Motor neuron (in vitro differentiated cells): ENCODE measurements at places on chromosomes 2 and 18. TPM values are rescaled to one million over a fixed set of nuclear protein-coding genes. Genes with fewer than 3 reads are reported as not detected.

GRCh38 chr2:18132697-18133096 lies 254.2 kb downstream of the KCNS3 start:
- no peak for ATAC-seq

Gene FBXO36
- 4.6 and 4.7 TPM in 2 replicates for total RNA-seq

- ATAC-seq: peak; percentile 20
These were observed 85.8 kb downstream of the UXS1 start for GRCh38 chr2:106108351-106108750.

Gene VWA3B
- 0.17 and 0.46 TPM in 2 replicates for total RNA-seq

Gene M1AP
- total RNA-seq: 0.22 and 0.75 TPM in 2 replicates

DNA sequence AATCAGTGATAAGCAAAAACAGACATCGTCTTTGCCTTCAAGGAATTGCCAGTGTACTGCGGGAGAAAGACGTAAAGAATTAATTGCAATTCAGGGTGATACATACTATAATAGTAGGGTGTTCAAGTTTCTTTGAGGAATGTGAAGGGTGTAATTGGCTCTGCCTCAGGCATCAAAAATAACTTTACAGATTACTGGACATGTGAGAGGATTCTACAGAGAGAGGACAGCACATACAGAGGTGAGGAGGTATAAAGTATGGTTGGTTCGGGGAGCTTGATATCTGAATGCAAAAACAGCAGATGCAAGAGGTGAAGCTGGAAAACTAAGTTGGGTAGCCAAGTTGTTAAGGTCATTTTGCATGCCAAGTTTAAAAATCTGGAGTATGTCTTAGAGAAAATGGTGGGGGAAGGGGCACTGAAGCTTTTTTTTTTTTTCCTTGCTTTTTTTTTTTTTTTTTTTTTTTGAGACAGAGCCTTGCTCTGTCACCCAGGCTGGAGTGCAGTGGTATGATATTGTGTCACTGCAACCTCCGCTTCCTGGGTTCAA lies 227.5 kb upstream of the FOSL2 start:
- ATAC-seq: no peak

Gene CCDC121
- total RNA-seq: 3.8 and 5.4 TPM in 2 replicates

GRCh38 chr18:28177828-28178635 lies 1.1 kb upstream of the CDH2 start:
- ATAC-seq: peak; percentile 80

DNA sequence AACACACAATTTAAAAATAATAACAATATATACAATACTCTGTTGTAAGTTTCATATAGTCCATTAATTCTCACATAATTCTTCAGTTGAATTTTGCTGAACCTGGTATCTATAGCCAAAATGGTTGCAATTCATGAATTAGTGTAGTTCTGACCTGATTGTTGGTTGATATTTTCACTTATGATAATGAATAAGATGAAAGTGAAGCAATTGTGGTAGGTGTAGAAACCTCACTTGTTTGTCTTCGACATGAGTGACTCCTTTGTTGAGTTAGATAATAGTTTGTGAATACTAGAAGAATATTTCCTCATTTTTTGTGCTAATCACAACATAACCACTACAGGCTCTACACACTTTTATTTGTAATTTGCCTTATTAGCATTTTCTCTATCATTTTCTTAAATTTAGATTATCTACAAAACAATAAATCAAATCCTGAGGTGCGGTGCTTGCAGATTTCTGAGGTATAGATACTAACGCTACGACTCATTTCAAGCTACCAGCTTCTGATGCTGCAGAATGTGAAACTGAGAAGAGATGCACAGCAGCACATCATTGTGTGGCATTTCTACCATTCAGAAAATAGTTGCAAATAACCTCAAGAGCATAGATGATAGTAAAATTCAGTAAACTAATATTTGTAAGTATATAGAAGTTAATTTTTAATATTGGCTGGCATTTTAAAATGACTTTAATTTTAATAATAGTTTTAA lies 117.9 kb downstream of the KCNH7 start:
- ATAC-seq: no peak

DNA sequence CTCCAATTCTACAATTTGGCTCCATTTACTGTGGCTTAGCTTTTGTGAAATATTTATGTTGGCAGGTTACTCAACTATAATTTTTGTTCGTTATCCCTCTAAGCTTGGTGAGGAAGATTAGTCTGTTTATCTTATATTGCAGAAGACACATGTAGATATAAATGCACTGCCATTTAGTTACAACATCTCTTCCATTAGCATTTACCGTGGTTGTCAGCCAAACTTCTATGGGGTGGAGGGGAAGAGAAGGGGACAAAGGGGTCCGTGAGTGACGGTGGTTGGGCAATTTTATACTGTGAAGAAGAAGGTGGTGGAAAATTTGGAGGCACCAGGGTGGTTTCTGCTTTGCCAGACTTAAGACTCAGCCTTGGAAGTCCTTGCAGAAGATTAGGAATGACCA lies 117.6 kb upstream of the CXCR4 start:
- ATAC-seq: no peak

Gene CD207
- total RNA-seq: 1.2 and 1.4 TPM in 2 replicates

Gene ZNF385B
- 0.46 TPM in 1 of 2 replicates, not detected in the other for total RNA-seq

- ATAC-seq: no peak
These were observed 1.4 kb upstream of the KIF3C start for GRCh38 chr2:25983735-25984134.

Gene UGT1A10
- total RNA-seq: not detected in 2 replicates

GRCh38 chr2:194319222-194319992 lies 1337.6 kb upstream of the SLC39A10 start:
- ATAC-seq: no peak

Gene PRKAG3
- 0.07 TPM in 1 of 2 replicates, not detected in the other for total RNA-seq

Gene TCF23
- 0.16 and 0.20 TPM in 2 replicates for total RNA-seq

Gene RFX8
- total RNA-seq: 0.14 TPM in 1 of 2 replicates, not detected in the other

GRCh38 chr2:134276381-134277172 lies 22.7 kb downstream of the MGAT5 start:
- ATAC-seq: peak; percentile 38

DNA sequence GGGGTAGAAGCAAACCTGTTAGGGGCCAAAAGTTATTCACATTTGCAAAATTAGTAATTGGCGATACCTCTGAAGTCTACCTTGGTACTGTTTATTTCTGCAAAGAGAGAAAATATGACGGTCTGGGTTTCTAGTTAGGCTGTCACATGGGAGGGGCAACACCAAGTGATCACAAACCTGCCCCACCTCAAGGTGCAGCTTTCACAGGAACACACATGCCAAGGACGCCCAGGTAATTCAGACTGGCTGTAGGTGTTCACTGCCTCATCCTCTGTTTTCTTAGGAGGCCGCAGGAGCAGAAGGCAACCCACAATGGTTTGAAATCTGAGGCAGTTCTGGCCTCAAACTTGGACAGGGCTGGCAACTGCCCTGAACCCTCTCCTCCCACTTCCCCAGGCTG lies 56.2 kb downstream of the STPG4 start:
- no peak for ATAC-seq

DNA sequence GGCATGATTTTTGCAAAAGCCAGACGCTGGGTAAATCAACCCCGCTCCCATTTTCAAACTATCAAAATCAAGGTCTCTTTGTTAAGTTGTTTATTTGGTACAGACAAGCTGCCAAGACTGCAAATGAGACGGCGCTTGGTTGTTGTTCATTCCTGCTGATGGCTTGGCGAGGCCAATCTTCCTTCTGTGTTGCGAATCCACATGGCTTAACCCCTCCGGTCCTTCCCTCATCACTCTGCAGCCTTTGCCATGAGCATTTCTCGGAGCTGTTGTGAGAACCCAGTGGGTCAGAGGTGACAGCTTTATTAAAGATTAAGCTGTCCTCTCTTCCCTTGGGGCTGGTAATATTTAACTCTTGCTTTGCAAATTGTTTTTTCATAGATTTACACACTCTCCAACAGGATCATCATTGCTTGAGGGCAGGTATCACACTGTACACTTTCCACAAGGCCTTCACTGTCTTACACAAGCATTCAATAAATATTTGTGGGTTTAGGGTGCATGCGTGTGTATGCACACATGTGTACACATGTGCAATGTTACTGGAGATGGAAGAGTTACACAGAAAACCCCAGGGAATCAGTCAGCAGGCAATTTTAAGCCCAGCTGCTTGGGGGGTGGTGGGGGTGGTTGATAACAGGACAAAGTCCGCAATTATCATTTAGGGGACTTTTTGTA lies 27.8 kb upstream of the KCNF1 start:
- ATAC-seq: peak; percentile 76

DNA sequence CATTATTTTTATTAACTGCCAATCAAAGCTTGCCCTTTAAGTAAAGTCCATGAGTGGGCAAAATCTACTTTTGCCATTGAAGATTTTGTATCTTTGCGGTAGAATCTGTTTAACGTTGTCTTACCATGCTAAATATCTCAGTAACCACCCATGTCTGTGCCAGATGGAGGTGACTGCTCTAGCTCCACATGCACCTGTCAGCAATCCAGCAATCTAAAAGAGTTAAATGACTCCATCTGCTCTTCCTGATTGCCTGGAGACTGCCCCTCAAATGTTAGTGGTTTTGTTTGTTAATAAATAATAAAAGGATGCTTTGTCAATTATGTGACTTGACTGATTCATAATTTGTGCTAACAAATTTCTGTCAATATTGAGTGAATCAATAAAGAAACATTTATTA lies 141.7 kb downstream of the RBM43 start:
- ATAC-seq: no peak

Gene ELP2
- total RNA-seq: 70.3 and 78.1 TPM in 2 replicates

Gene VAMP8
- 2.1 and 2.5 TPM in 2 replicates for total RNA-seq

GRCh38 chr2:79882548-79882947 lies 369.7 kb downstream of the CTNNA2 start:
- ATAC-seq: no peak
